SK-N-DZ (cell line): ENCODE measurements at places on chromosomes 3 and 15.

GRCh38 chr3:17213102-17213501 is 328.3 kb downstream of the PLCL2 start:
- no peak for DNase-seq

- no peak for DNase-seq
These were observed 1166.1 kb upstream of the GBE1 start for GRCh38 chr3:82927309-82928253.

GRCh38 chr3:58175187-58175436 is 35.7 kb downstream of the DNASE1L3 start:
- no peak for DNase-seq

DNA sequence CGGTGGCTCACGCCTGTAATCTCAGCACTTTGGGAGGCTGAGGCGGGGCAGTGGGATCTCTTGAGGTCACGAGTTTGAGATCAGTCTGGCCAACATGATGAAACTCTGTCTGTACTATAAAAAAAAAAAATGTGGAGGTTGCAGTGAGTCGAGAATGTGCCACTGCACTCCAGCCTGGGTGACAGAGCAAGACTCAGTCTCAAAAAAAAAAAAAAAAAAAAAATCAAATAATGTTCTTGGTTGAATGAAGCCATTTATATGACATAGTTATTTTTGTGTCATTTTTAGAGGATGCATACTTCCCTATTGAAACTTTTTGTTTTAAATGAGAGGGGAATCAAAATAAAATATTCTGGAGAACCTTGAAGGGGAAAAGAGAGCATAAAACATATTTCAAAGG is 3.1 kb downstream of the HMCES start:
- no peak for DNase-seq

- no peak for DNase-seq
These were observed 437.8 kb downstream of the RBMS3 start for GRCh38 chr3:29718661-29719065.

DNA sequence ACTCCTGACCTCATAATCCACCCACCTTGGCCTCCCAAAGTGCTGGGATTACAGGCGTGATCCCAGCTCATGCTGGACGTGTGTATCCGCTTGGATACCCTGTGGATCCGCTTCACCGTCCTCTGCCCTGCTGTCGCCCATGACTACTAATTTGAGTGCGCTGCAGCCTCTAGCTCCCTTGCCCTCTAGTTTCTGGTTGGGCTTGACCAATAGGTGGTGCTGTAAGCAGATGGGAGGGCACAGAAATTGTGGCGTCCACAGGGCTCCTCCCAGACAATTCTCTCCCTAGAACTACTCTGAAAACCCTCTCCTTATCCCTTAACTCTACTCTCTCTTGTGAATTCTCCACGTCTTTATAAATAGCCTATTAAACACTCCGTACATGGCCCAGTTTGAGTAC is 36.2 kb downstream of the ZPLD1 start:
- DNase-seq = no peak

DNA sequence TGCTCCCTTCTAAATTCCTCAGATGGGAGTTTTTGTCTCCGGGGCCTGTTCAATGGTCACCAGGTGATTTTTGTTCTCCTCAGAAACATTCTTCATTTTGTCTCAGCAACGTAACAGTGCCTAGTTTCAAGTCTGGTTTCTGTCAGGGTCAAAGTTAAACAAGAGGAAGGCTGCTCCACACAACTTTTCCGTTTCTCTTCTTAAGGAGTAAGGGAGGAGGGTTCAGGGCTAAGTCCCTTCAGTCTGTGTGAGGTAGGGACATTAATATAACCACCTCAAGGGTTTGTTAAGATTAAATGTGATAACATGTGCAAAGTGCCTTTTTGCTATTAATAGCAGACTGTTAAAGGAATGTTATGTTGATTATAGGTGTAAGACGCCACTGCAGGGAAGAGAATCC is 41.8 kb downstream of the HOMER2 start:
- DNase-seq = no peak

- peak; percentile 64 for DNase-seq
These were observed 222.8 kb upstream of the IL12A start for GRCh38 chr3:159765860-159766294.

- DNase-seq = no peak
These were observed 8.6 kb upstream of the TEX9 start for GRCh38 chr15:56356616-56357015.

DNA sequence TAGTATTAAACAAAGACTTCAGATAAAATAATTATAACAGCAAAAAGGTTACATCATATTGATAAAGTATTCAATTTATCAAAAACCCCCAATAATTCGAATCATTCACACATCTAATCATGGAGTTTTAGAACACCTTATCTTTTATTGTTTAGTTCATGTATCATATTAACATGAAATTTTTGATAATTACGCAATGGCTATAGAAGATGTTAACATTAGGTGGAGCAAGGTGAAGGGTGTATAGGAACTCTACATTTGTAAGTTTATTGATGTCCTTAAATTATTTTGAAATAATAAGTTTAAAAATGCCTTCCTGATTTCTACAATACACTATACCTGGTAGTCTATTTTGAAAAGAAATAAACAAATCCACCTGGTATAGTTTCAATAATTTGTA is 696.5 kb upstream of the BCHE start:
- no peak for DNase-seq

DNA sequence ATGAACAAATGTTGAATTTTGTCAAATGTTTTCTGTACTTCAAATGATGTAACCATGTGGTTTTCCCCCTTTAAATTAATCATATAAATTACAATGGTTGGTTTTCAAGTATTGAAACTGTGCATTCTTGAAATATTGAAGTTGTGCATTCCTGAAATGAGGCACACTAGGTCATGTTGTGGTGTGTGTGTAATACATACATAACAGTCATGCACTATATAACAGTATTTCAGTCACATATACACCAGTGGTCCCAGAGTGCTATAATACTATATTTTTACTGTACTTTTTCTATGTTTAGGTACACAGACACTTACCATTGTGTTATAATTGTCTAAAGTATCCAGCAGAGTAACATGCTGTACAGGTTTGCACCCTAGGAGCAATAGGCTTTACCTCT is 11.0 kb upstream of the IQCF5 start:
- no peak for DNase-seq

DNA sequence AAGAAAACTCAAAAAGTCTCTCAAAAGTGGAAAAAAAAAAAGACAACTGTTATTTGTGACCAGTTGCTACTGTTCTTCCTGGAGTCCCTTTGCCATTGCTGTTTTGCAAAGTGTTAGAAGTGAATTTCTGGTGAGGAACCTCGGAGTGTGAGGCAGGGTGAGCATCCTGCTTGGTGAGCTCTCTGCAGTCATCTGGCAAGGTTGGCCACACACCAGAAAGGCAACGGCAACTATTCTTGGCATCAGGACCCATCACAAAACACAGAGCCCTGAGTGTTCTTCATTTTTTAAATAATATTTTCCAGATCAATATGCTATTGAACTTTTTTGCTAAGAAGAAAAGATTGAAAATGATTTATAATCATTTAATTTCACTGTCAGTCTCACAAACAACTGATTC is 60.7 kb downstream of the CGNL1 start:
- DNase-seq = no peak

DNA sequence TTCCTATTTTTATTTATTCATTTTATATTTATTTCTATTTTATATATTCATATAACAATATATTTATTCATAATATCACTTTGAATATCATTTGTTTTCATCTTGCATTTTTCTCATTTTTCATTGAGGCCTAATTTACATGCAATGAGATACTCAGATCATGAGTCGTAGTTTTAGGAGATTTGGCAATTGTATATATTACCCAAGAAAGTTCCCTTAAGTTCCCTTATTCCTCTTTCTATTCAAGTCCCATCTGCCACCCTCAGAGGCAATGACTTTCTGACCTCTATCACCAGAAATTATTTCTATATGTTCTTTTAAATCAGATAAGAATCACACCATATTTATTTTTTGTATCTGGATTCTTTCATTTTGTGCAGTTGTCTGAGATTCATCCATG is 329.1 kb upstream of the TPRG1 start:
- DNase-seq = no peak
